Vagina (tissue), 2 donors: ENCODE measurements at places on chromosomes 3 and 15. TPM values are rescaled to one million over a fixed set of nuclear protein-coding genes. Genes with fewer than 3 reads are reported as not detected.

The CD200 gene
- 3.9 TPM for total RNA-seq

The PLD1 gene
- total RNA-seq = 35.6 TPM

The ALPK3 gene
- total RNA-seq = 2.5 TPM

- H3K27me3 ChIP-seq = no peaks in the 10 kb centered on the region
- peaks cover 14% of the 10 kb centered on the region for H3K4me1 ChIP-seq
- DNase-seq = no peak
- H3K27ac ChIP-seq = no peak overlapping the region
- H3K36me3 ChIP-seq = peaks cover 10% of the 10 kb centered on the region
These were observed 35.2 kb downstream of the DNASE1L3 start for GRCh38 chr3:58175437-58176184.

DNA sequence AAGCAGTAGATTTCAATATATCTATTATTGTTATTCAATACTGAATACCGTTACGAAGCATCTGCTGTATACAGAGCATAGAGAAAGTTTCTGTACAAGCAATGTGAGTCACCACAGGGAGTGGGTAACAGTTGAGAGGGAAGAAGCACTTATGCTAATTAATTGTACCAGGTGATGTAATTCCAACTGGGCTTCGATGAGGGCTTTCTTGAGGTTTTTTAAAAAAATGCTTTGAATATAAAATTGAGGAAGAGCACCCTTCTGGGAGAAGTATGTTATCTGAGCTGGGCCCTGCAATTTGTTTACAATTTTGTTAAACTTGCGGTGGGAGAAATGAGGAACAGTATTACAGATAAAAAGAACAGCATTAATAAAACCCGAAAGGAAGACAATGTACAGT is 197.9 kb downstream of the TPRG1 start:
- H3K4me1 ChIP-seq = peaks cover 10% of the 10 kb centered on the region
- no peak overlapping the region for H3K4me3 ChIP-seq
- DNase-seq = no peak
- no peak overlapping the region for H3K27ac ChIP-seq

The ASB14 gene
- not detected for total RNA-seq

DNA sequence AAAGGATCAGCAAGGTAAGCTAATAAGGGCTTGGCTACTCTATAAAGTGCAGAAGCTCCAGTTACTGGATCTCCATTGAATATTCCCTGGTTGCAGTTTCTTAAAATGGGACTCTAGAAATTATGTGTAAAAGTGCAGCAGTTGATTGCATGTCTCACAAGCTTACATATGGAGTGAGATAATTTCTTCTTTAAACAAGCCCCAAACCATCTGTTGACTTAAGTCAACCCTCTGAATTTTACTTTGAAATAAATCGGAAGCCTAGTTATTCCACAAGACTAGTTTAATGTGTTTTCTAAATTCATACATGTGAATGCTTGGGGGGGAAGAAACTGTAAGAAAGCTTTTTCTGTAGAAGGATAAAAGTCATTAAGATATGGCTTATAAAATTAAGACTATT is 664.2 kb downstream of the NLGN1 start:
- no peaks in the 10 kb centered on the region for H3K36me3 ChIP-seq
- no peaks in the 10 kb centered on the region for H3K4me1 ChIP-seq
- H3K4me3 ChIP-seq = no peak overlapping the region
- no peaks in the 10 kb centered on the region for H3K27me3 ChIP-seq

The SLC27A2 gene
- total RNA-seq = 3.2 TPM

The KLHL6 gene
- 1.7 TPM for total RNA-seq

The ACKR4 gene
- total RNA-seq = not detected

DNA sequence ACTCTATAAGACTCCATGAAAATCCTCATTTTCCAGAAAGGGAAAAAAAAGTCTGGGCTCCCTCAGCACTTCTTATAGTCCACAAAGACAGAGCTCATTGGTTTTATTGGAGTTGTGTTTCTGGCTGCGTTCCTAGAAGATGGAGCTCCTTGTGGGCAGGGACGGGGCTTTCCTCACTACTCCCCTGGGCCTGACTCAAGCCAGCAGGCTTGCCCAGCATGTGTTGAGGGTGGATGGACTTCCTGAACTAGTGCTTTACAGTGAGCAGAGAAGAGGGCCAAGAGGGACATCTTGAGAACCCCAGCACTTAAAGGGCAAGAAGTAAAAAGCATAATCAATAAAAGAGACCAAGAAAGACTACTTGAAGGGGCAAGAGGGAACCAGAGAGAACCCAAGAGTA is 43.2 kb upstream of the EPHB1 start:
- H3K4me1 ChIP-seq = no peaks in the 10 kb centered on the region
- H3K4me3 ChIP-seq = no peak overlapping the region
- no peaks in the 10 kb centered on the region for H3K36me3 ChIP-seq
- no peak overlapping the region for H3K27ac ChIP-seq
- DNase-seq = no peak
- no peaks in the 10 kb centered on the region for H3K27me3 ChIP-seq

GRCh38 chr3:183802989-183803388 is 22.4 kb downstream of the MAP6D1 start:
- no peaks in the 10 kb centered on the region for H3K36me3 ChIP-seq
- no peak overlapping the region for H3K4me3 ChIP-seq
- no peak overlapping the region for H3K27ac ChIP-seq
- no peak for DNase-seq

GRCh38 chr3:55721716-55722484 is 234.8 kb upstream of the WNT5A start:
- no peak for DNase-seq
- H3K4me3 ChIP-seq = no peak overlapping the region
- no peak overlapping the region for H3K27ac ChIP-seq
- no peaks in the 10 kb centered on the region for H3K4me1 ChIP-seq
- H3K36me3 ChIP-seq = no peaks in the 10 kb centered on the region

DNA sequence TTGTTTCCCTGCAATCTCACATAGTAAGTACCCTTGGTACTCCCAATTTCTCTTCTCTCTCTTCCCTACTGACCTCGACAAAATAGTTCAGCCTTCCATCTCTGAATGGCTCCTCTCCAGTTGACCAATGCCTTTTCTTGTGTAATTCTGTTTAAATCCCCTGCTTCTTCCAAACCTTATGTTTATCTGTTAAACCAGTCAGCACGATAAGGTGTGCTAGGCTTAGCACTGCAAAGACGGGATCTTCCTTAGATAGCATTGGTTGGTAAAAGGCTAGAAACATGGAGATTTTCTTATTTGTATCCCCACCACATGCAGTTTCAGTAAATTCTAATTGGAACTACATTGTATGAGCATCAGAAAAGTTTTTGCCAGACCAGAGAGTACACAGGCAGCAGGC is 25.8 kb upstream of the KCNMB3 start:
- DNase-seq = no peak
- no peaks in the 10 kb centered on the region for H3K36me3 ChIP-seq
- no peak overlapping the region for H3K4me3 ChIP-seq
- H3K4me1 ChIP-seq = no peaks in the 10 kb centered on the region

DNA sequence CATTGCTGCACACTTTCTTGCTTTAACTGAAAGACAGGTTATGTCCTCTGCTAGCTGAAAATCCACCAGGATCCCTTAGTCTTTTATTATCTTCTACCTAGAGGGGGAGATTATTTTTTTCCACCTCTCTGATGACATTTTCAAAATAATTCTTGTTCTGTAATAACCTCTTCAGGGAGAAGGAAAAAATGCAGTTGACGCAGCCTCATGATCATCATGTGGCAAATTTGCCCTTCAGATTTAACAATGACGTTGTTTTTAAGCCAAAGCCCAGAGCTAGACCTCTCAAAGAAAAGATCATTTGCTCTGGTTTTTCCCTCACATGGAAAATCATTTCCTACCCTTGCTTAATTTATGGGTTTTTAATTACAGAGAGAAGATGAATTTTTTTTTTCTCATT is 724.9 kb downstream of the NLGN1 start:
- H3K4me3 ChIP-seq = no peak overlapping the region
- H3K4me1 ChIP-seq = no peaks in the 10 kb centered on the region
- H3K36me3 ChIP-seq = no peaks in the 10 kb centered on the region

- no peaks in the 10 kb centered on the region for H3K27me3 ChIP-seq
- no peaks in the 10 kb centered on the region for H3K4me1 ChIP-seq
- no peak overlapping the region for H3K27ac ChIP-seq
- no peak for DNase-seq
These were observed 36.5 kb downstream of the ATOSA start for GRCh38 chr15:52642386-52643361.

DNA sequence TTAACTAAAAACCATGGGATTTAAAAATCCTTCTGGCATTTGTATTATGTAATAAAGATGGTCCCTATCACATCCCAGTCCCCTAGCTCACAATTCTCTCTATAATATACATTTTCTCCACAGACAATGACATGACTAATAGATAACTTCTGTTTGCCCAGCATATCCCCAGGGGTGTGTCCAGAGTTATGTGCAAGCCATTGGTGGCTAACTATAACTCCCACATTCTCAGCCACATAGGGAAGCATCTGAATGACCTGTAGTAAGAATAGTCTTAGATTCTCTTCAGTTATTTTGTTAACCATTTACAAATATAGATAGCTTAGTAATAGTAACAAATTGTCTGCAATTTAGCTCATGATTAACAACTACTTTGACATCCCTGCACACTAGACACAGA is 52.2 kb upstream of the RBSN start:
- H3K4me3 ChIP-seq = no peak overlapping the region
- H3K27me3 ChIP-seq = no peaks in the 10 kb centered on the region
- H3K4me1 ChIP-seq = peaks cover 7% of the 10 kb centered on the region
- DNase-seq = no peak
- no peak overlapping the region for H3K27ac ChIP-seq

GRCh38 chr15:54282228-54282836 is 304.1 kb downstream of the UNC13C start:
- no peaks in the 10 kb centered on the region for H3K36me3 ChIP-seq
- no peak overlapping the region for H3K27ac ChIP-seq
- H3K4me1 ChIP-seq = no peaks in the 10 kb centered on the region
- H3K4me3 ChIP-seq = no peak overlapping the region

DNA sequence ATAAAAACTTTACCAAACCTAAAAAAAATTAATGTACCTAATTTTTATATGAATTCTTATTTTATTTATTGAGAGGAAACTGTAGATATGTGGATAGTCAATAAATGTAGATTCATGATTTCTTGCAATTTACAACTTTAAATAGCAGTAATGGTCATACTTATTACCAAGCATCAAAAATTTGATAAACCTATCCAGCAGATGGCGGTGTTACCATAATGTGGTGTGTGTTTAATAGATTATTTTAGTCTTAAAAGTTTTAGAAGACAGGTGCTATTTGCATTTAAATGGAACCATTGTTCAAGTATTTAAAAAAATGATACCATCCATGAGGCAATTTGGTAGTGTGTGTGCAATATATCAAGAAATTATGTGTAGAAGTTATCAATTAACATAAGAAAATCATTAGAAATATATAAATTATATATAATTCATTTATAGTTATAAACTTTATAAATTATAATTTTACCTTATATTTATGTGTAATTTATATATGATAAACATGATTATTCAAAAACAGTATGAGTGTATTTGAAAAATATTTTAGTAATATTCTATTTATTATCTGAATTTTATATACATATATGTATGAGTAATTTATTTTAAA is 176.0 kb upstream of the BCHE start:
- H3K4me1 ChIP-seq = no peaks in the 10 kb centered on the region
- no peaks in the 10 kb centered on the region for H3K27me3 ChIP-seq
- H3K4me3 ChIP-seq = no peak overlapping the region

- H3K27ac ChIP-seq = peak overlapping the region; percentile 72
- H3K4me3 ChIP-seq = no peak overlapping the region
- peaks cover 78% of the 10 kb centered on the region for H3K4me1 ChIP-seq
- DNase-seq = no peak
These were observed 22.4 kb downstream of the CHD2 start for GRCh38 chr15:92922418-92923002.

GRCh38 chr15:92170897-92171296 is 222.8 kb upstream of the ST8SIA2 start:
- no peaks in the 10 kb centered on the region for H3K4me1 ChIP-seq
- DNase-seq = no peak
- no peak overlapping the region for H3K4me3 ChIP-seq
- H3K27me3 ChIP-seq = no peaks in the 10 kb centered on the region

The GOLGA8N gene
- 13.8 TPM for total RNA-seq

The CLDN18 gene
- total RNA-seq = not detected

- no peaks in the 10 kb centered on the region for H3K4me1 ChIP-seq
- no peaks in the 10 kb centered on the region for H3K36me3 ChIP-seq
- H3K27ac ChIP-seq = no peak overlapping the region
- DNase-seq = no peak
- no peaks in the 10 kb centered on the region for H3K27me3 ChIP-seq
These were observed 73.6 kb upstream of the SNTN start for GRCh38 chr3:63578858-63579257.

GRCh38 chr15:72331021-72331420 is 11.1 kb upstream of the CELF6 start:
- no peak for DNase-seq
- H3K27me3 ChIP-seq = no peaks in the 10 kb centered on the region
- H3K4me1 ChIP-seq = no peaks in the 10 kb centered on the region
- no peak overlapping the region for H3K4me3 ChIP-seq
- H3K27ac ChIP-seq = no peak overlapping the region

DNA sequence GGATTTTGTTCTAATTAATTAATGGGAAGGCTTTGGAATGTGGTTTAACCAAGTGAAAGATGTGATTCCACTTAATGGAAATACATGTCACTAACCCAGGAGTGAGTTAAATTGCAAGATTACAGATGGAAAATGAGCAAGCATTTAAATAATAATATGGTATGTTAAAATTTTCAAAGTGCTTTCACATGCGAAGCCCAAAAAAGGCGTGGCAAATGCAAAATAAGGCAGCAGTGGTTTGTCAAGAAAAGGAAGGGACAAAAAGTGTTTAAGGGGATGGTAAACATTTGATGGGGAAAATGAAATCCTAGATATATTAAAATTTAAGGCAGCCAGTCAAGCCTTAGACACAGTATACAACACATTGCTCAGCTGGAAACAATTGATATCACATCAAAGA is 2.9 kb downstream of the TICRR start:
- no peaks in the 10 kb centered on the region for H3K27me3 ChIP-seq
- no peak overlapping the region for H3K27ac ChIP-seq
- no peak for DNase-seq
- no peak overlapping the region for H3K4me3 ChIP-seq
- H3K36me3 ChIP-seq = no peaks in the 10 kb centered on the region
